ENCODE measurements at places on chromosomes 16 and 17. TPM values are rescaled to one million over a fixed set of nuclear protein-coding genes. Genes with fewer than 3 reads are reported as not detected.
A peak's percentile ranks its signal among the peaks of the same experiment; 100 is the strongest.

GRCh38 chr17:61461586-61461966, 9.4 kb downstream of the TBX4 start:
- no peak for DNase-seq

DNA sequence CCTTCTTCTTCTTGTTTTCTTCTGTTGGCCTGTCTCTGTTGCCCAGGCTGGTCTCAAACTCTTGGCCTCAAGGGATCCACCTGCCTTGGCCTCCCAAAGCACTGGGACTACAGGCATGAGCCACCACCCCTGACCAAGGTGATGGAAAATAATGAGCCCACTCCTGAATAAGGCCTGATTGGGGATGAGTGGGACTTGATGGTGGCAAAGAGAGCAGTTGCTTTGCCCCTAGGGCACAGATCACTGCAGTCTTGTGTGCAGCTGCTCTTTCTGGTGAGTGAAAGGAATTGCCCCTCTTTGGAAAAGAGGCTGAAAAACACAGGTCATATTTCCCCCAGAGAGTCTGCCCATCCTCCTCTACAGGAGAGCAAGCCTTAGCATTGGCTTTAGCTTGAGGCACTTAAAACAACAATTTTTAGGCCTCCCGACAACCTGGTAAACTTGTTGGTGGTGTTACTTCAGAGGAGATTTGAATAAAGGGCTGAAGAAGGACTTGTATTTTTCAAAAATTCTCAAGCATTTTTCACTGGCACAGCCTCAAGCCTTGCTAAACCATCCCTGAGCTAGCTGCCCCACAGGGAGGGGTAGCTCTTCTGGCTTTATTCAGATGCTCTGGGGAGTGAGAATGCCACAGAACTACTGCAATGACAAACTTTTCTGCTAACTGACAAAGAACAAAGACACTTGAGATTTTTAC, 6.1 kb upstream of the PDP2 start:
- peak; percentile 40 for DNase-seq

- no peak for DNase-seq
These were observed 27.8 kb downstream of the NUP88 start for GRCh38 chr17:5391678-5392077.

DNA sequence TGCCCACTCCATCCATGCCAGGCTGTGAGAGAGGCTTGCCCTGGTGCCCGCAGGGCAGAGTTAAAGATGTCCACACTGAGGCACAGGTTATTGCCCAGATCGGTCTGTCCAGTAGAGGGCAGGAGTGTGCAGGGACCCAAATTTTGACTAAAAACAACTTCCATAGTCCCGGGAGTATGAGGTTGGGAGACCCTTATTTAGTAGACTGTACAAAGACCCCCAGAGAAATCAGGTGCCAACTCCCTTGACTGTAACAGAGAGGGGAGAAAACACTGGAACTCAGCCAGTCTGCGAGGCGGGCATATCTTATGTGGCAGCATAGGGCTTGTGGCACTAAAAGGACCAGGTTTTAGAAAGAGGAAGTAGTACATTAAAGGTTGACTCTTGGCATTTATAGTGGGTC, 43.4 kb downstream of the HNF1B start:
- peak; percentile 63 for DNase-seq

DNA sequence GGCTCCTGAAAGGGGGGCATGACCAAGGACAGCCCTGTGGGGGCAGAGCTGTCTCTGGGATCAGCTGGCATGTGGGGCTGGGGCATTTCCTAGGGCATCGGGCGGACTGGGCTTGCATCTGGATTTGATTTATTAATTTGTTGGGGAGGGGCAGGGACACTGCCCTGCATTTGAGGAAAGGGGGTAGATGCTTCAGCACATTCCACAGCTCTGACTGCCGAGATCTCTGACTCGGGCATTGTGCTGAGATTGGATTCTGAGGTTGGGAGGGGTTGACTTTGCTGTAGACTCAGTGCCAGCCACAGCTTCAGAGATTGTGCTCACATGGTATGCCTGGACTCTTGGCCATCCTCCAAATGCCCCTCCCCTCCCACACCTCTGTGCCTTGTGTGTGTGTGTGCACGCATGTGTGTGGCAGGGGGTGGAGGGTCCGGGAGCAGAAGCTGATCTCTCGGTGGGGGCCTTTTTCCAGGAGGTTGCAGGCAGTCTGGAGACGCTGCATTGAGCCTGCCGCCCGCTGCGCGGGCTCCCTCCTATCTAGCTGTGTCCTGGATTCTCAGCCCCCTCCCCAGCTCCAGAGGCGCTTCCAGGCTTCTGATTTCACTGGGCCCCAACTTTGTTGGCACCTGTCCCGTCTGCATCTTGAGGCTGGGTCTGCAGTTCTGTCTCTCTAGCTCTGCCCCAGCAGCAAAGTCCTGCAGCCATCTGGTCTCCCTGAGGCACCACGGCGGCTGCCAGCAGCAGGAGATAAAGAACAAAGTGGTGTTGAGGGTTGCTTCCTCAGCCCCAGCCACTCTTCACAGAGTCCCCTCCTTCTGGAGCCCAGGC, 14.9 kb downstream of the IGFBP4 start:
- DNase-seq = no peak

- DNase-seq = no peak
These were observed 304.7 kb downstream of the XYLT1 start for GRCh38 chr16:17166095-17166494.

GRCh38 chr17:18004345-18004744, 31.7 kb downstream of the DRC3 start:
- no peak for DNase-seq

Gene ABCC11
- total RNA-seq = 0.23 TPM

Gene SAMD14
- 0.68 TPM for total RNA-seq

Gene ATP2C2
- not detected for total RNA-seq

All from activated CD4-positive, alpha-beta memory T cell treated with anti-CD3 and anti-CD28 coated beads, Interleukin-2, amount 10 ng/mL, durations not matched to agents 7 days and 5 days (primary cell).